ENCODE measurements at places on chromosomes 6 and 20.
A peak's percentile ranks its signal among the peaks of the same experiment; 100 is the strongest.

- peak; percentile 55 for DNase-seq
These were observed 16.7 kb downstream of the TAB2 start for GRCh38 chr6:149334201-149334600.

GRCh38 chr6:159104931-159105330 is 60.1 kb upstream of the TAGAP start:
- peak; percentile 74 for DNase-seq

GRCh38 chr6:161439093-161439492 is 165.2 kb upstream of the AGPAT4 start:
- DNase-seq = no peak

- no peak for DNase-seq
These were observed 199.1 kb upstream of the BTBD3 start for GRCh38 chr20:11718474-11719094.

- peak; percentile 92 for DNase-seq
These were observed 183.6 kb downstream of the PRL start for GRCh38 chr6:22113026-22113766.

Measured in foreskin keratinocyte (primary cell).